ENCODE measurements at places on chromosomes 4 and X.

- no peak for DNase-seq
These were observed 1.5 kb upstream of the DDX3X start for GRCh38 chrX:41332408-41333002.

- DNase-seq: no peak
These were observed 29.8 kb upstream of the ARHGEF6 start for GRCh38 chrX:136810493-136810892.

DNA sequence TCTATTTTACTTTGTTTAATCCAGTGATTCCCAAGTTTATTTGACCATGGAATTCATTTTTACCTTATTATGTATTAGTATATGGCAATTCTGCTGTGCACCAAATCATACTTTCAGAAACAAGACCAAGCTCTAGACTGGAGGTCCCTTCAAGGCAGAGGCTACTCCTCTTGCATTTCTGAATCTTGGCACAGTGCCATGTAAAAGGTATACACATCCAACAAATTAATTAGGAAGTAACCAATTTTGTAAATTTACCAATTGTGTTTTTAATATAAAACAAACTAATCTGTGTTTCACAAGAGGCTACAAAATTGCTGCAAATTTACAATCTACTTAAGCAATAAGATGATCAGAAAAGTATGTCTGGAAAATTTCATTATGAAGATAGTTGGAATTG lies 712.2 kb upstream of the HS3ST1 start:
- DNase-seq: no peak

- DNase-seq: peak; percentile 15
These were observed 40.3 kb upstream of the ATXN3L start for GRCh38 chrX:13360146-13360545.

- no peak for DNase-seq
These were observed 34.4 kb upstream of the ANXA3 start for GRCh38 chr4:78517050-78517652.

DNA sequence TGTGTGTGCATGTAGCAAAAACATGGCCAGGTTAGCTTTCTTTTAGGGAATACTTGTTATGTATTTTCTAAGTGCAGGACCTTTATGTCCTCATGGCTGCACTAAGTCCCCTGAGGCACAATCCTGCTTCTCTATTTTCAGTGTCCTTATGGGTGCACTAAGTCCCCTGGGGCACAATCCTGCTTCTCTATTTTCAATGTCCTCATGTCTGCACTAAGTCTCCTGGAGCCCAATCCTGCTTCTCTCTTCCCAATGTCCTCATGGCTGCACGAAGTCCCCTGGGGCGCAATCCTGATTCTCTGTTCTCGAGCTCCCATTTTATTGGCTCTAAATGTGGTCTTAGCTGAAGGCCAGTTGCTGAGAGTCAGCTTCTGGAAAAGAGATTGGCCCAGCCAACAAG lies 49.7 kb upstream of the GPRIN3 start:
- no peak for DNase-seq

GRCh38 chr4:27088491-27088890 lies 227.8 kb downstream of the STIM2 start:
- DNase-seq: no peak

GRCh38 chrX:69257499-69258127 lies 92.4 kb upstream of the PJA1 start:
- no peak for DNase-seq

DNA sequence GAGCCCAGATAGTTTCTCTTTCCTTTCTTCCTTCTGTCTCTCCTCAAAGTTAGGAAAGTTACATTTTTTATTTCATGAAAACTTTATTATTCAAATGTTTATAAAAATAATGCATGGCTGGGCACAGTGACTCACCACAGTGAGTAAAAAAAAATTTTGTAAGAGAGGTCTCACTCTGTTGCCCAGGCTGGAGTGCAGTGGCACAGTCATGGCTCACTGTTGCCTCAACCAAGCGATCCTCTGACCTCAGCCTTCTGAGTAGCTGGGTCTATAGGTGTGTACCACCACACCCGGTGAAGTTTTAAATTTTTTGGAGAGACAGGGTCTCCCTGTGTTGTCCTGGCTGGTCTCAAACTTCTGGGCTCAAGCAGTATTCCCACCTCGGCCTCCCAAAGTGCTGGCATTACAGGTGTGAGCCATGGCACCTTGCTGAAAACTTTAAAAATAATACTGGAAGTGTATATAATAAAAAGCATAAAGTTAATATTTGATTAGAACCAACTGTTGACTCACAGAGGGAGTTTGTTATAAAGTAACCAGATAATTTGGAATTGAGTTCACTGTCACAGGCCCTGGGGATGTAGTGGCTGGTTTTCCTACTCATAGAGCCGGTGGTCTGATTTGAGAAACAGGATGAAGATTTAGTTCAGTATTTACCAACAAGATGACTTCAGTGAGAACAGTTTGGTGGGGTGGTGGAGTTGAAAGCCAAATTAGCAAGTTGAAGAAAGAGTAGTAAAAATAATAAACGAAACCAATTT lies 18.0 kb downstream of the CMC4 start:
- no peak for DNase-seq

- DNase-seq: no peak
These were observed 546.6 kb downstream of the PCDH18 start for GRCh38 chr4:136985683-136986082.

DNA sequence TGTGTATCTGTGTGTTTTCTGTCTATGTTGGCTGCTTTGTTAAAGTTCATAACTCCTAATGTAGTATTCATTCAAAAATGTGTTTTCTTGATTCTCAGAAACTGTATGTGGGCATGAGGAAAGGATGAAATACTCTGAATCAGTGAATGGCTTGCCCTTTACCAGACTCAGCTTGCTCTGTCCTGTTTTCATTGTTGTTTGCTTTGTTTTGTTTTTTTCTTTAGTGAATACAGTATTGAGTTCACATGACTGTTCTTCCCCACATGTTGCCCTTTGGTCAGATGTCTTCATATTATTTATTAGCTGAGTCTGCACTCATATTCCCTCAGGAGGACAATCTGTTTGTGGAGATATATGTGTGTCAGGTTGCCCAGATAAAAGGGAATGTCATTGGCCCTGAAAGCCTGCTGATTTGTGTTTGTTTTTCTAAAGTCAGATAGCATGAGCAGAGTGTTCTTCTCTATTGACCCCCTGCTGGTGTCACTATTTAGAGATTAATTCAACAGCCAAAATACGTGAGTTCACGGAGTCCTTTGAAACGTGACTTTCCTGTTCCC lies 1184.4 kb downstream of the RPA4 start:
- no peak for DNase-seq

- DNase-seq: no peak
These were observed 351.5 kb upstream of the EMCN start for GRCh38 chr4:100869276-100869675.

- no peak for DNase-seq
These were observed 280.4 kb downstream of the DHX15 start for GRCh38 chr4:24303926-24304325.

GRCh38 chr4:141074098-141074878 lies 59.0 kb downstream of the RNF150 start:
- DNase-seq: no peak

DNA sequence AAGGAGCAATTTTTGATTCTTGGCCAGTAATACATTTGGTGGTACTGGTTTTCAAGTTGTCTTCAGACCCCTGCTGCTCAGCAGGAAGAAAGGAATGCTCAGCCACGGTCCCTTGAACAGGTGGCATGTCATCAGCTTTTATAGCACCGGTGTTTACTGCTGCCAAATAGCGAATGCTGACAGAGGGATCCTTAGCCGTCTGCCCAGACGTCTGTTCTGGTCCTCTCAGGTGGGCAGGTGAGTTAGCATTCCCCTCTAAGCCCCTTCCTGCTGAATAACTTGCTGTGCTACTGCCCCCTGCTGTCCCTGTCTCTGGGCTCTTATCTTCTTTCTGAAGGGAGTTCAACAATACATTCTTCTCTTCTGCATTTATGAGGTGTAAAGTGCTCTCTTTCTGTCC lies 28.4 kb downstream of the BOD1L1 start:
- no peak for DNase-seq

DNA sequence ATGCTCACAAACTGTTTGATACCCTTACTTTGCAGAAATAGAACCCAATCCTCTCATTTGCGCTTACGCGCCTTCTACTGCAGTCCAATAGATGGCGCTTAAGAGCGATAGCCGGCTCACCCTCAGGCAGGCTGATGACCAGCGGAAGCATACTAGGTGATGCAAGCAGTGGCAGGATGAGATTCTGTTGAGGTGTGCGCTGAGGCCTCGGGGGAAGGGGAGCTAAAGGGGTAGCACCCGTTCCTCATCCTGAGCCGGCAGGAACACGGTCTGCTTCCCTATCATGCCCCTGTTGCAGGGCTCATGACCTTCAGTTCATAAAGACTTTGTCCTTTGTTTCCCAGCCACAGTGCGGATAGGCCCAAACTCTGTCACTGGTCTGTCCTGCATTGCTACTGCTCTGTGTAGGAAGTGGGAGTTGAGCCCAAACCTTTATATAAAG lies 628.9 kb downstream of the TLL1 start:
- no peak for DNase-seq

GRCh38 chr4:111556141-111556781 lies 589.0 kb upstream of the FAM241A start:
- DNase-seq: no peak

DNA sequence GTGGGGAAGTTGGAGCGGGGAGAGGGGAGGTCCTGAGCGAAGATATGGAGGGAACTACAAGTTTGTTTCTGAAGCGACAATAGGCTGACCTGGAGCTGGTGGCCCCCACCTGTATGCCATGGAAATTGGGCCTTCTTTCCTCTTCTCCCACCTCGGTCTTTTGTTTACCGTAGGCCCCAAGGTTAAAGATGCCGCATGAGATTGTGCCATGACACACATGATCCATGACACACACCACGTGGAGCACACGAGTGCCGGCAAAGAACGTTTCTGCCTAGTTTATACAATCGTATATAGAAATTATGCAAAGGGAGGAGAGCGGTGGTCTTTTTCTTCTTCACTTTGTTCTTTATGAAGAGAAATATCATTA lies 408 bp downstream of the TMEM33 start:
- DNase-seq: no peak

- peak; percentile 0 for DNase-seq
These were observed 294.6 kb upstream of the STS start for GRCh38 chrX:6852869-6853268.

- DNase-seq: no peak
These were observed 361.1 kb upstream of the BOD1L1 start for GRCh38 chr4:13988353-13989305.

GRCh38 chrX:21972046-21972445 lies 31.5 kb downstream of the SMS start:
- no peak for DNase-seq

- no peak for DNase-seq
These were observed 42.9 kb downstream of the FAT4 start for GRCh38 chr4:125357675-125358074.

DNA sequence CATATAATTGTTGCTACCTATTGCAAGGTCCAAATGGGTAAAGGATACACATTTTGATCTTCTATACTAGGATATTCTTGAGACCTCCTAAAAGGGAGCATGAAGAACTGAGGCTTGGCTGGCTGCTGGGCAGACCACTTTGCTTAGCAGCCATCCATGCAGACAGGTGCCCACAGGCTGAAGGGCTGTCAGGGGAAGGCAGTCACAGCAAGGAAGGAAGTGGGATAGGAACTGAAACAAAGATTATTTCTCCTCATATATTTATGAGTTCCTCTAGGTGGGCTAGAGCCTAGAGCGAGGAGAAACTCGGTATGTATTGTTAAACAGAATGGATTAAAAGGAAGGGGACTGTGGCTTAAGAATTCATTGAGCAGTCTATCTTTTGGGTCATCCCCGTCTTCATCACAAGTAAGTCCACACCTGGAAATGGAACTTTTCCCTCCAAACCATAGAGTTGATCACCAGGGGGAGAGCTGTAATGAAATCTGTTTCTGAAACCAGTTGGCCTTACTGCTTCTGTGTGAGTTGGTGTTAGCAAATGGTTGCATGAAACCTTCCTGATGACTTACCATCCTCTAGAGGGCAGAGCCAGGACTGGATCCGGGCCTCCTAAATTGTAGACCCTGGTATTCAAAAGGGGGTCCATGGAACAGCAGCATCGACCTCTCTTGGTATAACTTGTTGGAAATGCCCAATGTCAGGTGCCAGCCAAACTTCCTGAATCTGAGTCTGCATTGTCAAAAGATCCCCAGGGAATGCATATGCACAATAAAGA lies 42.3 kb downstream of the AFF2 start:
- no peak for DNase-seq

- no peak for DNase-seq
These were observed 35.1 kb upstream of the TAPT1 start for GRCh38 chr4:16261313-16261878.

DNA sequence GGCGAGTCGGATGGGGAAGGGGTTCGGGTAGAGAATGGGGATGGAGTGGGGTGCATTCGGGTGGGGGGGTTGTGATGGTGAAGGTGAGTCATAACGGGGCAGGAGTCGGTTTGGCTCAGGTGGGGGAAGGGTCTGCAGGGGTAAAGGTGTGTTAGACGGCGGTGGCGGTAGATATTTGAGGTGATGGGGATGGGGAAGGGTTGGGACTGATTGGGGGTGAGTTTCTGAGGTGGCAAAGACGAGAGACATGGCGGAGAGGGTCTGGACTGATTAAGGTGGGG lies 738 bp downstream of the SYP start:
- DNase-seq: no peak

GRCh38 chr4:159487284-159487747 lies 384.4 kb downstream of the RAPGEF2 start:
- peak; percentile 18 for DNase-seq

GRCh38 chr4:159273141-159273438 lies 170.2 kb downstream of the RAPGEF2 start:
- peak; percentile 1 for DNase-seq

DNA sequence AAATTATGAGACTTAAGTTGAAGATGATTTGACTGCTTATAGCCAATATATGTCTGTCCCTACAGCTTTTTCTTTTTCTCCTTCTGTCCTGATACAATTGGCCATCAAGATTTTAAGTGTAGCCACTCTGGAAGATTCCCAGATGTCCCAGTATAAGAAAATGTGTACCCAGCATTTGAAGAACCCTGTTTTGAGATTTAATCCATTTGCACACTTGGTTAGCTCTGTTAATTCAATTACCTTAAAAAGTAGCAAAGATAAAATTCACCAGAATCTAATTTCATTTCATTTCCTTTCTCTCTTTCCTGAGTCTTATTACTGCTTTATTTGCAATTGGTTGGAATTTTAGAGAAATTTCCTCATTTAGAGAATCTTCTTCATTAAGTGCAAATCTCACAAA lies 81.4 kb downstream of the DDIT4L start:
- no peak for DNase-seq

Measured in NCI-H1105 (cell line).